Tibial artery (tissue), 4 donors: ENCODE measurements at places on chromosomes 3 and 15.

DNA sequence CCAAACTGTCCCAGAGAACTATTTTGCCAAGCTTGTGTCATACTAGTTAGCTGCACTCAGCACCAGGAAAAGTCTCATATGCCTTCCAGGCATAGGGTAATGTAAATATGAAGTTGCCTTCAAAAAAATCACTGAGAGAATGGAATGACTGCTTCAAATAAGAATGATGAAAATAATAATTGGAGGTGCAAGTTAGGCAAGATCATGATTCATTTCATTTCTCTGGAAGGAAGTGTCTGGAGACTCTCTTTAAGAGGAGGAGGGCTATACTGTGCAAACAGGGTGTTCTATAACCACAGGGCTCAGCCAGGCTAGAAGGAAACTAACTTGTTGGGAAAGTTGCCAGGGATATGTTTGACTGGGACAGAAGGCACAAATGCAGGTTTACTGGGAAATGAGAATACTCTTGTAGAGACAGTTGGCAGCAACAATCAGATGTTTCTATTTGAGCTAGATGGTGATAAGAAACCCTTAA, 4.3 kb downstream of the SIDT1 start:
- DNase-seq = no peak

GRCh38 chr15:76059320-76060117, at the start of gene TMEM266:
TMEM266 (plus strand) TSS chr15:76059985; CDS start chr15:76134264, 74,279 bp downstream.
- DNase-seq = no peak

DNA sequence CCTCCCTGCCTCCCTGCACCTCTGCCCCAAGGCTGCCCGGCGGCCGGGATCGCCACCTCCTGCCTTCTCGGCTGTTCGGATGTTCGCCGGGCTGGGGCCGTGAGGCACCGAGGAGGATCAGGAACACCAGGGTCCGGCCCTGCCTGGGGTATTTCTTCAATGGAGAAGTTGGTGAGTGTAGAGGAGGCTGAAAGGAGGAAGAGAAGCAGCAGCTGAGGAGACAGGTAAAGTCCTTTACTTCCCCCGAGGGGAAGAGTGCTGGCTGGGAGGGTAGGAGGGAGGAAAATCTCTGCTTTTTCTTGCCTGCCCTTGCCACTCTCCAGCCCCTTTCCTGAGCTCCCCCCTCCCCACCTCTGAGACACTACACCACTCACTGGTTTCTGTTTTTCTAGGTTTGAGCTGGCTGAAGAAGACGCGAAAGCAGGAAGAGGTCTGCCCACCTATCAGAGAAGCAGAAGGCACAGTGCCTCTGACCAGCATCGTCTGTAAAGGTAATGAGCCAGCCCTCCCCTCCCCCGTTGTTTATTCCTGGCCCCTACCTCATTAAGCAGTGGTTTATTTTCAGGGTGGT, 519 bp downstream of the ASB7 start:
- DNase-seq = no peak

DNA sequence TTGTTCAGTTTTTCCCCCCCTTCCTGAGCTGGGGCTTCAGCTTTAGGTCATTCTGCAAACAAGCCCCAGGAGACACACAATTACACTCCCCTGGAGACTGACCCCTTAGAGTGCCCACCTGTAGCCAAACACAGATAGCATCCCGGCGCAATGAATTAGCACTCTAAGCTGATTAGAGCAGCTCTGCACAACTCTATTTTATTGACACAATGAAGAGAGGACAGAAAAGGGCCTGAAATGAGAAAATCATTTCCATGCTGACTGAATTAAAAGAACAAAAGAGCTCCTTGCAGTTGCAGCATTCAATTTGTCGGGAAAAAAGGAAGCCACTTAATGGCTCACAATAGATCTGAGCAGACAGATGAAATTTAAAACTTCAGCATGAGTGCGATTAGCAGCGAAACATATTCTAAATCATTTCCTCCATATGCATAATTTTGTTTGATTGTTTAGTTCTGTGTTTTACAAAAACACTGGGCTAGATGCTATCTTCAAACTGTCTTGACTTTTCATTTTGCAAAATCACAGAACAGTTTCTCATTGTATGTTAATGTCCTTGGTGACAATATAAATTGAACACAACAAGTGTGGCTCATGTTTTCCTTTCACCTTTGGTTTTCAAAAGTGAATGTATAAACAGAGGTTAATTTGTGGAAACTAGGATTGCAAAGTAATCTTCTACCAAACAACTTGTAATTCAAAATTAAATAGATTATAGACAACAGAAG, 308.6 kb downstream of the MECOM start:
- DNase-seq = no peak

DNA sequence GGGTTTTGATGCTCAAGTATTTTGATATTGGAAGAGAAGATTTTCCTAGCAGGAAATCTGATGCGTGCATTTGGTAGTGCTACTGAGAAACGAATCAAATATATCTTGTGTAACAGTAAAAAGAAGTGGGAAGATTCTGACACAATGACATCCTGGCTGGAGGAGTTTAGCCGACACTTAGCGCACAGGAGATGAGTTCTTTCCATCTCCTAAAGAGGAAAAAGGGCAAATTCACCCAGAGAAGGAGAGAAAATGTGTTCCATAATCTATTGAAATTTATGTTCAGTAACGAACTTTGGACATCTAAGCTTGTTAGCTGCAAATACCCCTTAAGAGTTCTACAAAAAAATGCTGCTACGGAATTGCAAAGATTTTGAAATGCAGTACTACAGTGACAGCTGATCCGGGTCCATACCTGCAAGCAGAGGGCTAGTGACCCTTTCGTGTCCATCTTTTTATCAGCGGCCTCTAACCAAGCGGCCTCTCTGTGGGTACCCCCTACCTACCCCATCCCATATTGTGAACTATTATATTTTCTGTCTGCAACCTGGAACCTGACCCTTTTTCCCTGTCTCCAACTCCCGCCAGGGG, 971 bp downstream of the CPOX start:
- no peak for DNase-seq

DNA sequence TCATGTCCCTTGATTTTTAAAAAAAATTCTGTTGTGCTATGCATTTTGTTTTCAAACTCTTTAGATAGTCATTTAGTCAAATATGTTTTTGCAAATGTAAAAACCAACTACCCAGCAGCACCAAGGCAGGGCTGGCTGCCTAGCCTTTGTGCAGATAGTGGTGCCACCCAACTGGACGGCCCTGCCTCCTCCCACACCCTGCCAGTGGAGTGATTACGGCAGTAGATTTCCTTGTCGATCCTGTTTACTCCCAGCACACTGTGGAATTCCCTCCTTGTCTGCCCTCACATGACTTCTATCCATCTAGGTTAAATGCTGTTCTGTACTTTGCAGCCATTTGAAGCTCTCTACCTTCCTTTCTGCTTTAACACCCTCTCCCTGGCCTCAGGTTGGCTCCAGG, 79.4 kb upstream of the PLXNA1 start:
- DNase-seq = no peak
